ENCODE measurements at places on chromosomes 5 and 9.

GRCh38 chr5:132070460-132071337 is 2.9 kb upstream of the CSF2 start:
- DNase-seq, result no peak

- DNase-seq, result no peak
These were observed 138.1 kb downstream of the NXNL2 start for GRCh38 chr9:88672874-88673689.

DNA sequence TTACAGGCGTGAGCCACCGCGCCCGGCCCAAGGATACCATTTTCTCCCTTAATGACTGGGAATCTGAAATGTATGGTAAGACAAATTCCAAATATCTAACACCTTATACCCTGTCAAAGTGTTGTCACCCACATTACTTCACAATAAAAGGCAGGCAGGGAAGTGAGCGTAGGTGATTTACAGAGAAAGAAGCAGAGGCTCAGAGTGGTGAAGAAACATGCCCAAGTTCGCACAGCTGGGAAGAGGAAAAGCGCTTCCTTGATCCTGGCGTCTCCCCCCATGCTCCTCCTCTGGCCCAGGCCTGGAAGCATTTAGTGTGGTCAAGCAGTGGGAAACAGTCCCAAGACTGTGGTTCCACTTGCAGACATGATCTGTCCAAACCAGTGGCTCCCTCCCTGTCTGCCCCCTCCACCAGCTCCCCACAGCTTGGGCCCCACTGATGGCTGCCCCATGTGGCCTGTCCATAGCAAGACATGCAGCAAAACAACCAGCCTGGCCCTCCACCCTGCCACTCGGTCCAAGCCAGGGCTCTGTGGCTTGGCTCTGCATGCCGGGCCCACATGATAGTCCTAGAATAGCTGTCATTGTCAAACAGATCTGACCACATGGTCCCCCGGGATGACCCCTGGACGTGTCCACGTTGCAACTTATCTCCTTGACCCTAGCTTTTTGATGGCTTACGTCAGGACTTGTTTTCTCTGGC is 107.2 kb downstream of the TTLL11 start:
- no peak for DNase-seq

DNA sequence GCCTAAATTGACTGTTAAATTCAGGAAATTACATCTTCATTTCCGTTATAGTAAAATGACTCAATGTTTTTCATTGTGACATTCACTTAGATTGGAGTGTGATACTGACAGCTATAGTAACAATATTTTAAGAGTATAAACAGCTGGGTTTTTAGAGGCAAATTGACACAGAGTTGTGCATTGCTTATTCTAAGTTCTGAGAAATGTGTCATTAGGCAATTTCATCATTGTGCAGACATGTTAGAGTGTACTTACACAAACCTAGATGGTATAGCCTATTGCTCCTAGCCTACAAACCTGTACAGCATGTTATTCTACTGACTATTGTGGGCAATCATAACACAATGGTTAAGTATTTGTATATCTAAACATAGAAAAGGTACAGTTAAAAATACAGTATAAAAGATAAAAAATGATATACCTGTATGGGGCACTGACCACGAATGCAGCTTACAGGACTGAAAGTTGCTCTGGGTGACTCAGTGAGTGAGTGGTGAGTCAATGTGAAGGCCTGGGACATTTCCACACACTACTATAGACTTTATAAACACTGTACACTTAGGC is 132.7 kb downstream of the PDE4D start:
- DNase-seq, result no peak

GRCh38 chr5:176868126-176868525 is 31.0 kb downstream of the HK3 start:
- no peak for DNase-seq

GRCh38 chr9:98083566-98084183 is 27.1 kb downstream of the NANS start:
- no peak for DNase-seq

DNA sequence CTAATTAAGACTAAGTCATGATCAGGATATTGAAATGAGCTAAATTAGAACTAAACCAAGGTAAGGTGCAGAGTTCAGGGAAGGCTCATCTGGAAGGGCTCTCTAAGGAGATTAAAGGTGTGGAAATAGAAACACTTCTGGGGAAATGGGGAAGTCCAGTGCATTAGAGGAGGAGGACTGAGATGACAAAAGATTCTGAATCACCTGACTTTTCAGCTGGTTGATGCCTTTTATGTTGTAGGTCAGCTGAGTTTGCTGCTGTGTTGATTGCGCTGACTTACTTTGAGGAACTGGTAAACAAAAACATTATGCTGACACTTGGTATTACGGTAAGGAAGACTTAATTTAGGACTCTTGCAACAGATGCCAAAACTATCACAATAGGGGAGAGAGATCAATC is 23.8 kb downstream of the IFNA5 start:
- no peak for DNase-seq

GRCh38 chr5:71620630-71621029 is 33.5 kb downstream of the MCCC2 start:
- no peak for DNase-seq

DNA sequence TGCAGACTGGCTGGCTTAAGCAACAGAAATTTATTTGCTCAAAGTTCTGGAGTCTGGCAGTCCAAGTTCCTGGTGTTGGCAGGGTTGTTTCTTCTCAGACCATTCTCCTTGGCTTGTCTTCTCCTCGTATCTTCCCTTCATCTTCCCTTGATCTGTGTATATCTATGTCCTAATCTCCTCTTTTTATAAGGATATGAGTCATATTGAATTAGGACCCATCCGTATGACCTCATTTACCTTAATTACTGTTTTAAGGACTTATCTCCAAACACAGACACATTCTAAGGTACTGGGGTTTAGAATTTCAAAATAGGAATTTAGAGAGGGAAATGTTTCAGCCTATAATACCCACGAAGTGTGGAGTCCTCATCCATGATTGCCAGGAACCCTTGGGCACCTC is 13.1 kb upstream of the LPAR1 start:
- no peak for DNase-seq

- DNase-seq, result no peak
These were observed 653 bp downstream of the LHX3 start for GRCh38 chr9:136204145-136204805.

DNA sequence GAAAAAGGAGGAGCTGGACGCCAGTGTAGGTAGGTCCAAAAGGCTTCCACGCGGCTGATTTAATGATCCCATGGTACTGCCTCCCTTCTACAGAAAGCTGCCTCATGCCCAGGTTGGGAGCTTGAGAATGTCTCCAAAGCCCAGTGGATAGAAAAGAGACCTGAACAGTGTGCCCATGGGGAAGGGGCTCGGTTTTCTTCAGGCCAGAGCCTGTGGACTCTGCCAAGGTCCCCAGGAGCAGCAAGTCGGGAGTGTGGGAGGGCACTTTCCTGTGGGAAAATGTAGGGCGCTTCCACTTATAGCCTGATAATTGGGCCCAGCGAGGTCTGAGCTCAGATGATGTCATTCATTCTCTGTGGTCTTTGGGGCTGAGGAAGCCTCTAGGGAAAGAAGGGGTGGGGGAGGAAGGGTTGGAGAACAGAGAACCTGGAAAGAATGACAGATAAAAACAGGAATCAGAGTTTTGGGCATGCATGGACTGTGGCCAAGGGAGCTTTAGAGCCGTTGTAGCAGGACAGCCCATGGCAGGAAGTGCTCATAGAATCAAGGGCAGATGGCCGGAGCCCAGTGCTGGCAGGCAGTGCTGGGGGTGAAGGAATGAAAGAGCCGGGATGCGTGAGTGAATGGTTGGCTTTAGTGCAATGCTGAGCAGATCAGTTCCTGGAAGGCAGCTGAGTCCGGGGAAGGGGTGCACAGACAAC is 42.5 kb upstream of the SH3PXD2B start:
- DNase-seq, result no peak

DNA sequence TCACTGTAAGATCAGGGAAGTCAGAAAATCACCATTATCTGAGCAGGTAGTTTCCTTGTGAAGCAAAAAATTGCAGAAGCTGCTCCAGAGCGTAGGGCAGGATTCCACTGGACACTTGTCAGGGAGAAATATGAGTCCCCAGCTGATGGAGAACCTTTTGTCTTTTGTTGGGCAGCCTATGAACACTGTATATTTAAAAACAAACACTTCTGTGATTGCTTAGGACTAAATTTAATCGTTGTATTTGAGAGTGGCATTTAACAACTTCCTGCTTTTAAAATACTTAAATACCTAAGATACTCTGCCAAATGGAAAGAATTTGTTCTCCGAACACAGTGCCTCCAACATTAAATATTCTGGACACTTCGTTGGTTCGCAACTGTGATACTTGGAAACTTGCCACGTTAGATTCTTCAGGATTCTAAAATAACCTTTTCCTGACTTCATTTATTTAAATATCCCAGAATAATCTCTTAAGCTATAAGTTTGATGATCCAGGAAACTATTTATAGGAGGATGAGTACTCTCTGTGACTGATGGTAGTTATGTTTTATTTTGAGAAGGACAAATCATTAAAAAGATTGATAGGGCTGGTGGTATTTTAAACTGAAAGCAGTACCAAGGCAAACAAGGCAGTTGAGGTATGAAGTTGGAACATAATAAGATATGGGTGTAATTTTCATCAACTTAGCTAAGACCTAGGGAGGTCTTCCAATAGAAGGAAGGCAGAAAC is 2.7 kb upstream of the HSPA4 start:
- no peak for DNase-seq

DNA sequence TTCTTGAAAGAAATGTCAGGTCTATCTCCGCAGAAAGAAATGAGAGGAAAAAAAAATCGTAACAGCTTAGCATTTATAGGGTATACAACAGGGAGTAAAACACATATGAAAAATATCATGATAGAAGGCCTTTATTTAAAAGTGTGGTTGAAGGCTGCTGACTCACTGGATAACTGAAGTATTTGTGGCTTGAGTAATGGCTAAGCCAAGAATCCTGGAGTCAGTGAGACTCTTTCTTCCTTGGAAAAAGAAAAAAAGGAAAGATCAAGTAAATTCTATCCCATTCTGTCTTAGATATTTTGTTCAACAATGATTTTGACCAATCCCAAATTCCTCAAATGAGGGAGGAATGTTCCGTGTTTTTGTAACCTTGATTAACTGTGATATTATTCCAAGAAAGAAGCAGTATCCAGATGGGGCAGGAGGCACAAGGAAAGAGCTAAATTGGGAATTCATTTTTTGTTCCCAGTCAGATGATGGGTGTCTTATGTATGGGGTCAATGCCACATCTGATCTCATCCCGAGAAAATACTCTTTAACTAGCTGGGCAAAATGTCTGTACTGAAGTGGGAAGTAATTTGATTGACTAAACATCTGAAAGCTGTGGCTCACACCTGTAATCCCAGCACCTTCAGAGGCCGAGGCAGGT is 64.3 kb upstream of the MYO10 start:
- no peak for DNase-seq

GRCh38 chr9:78775696-78776295 is 478.9 kb downstream of the PSAT1 start:
- DNase-seq, result no peak

GRCh38 chr5:44952376-44952775 is 143.6 kb downstream of the MRPS30 start:
- peak; percentile 15 for DNase-seq

DNA sequence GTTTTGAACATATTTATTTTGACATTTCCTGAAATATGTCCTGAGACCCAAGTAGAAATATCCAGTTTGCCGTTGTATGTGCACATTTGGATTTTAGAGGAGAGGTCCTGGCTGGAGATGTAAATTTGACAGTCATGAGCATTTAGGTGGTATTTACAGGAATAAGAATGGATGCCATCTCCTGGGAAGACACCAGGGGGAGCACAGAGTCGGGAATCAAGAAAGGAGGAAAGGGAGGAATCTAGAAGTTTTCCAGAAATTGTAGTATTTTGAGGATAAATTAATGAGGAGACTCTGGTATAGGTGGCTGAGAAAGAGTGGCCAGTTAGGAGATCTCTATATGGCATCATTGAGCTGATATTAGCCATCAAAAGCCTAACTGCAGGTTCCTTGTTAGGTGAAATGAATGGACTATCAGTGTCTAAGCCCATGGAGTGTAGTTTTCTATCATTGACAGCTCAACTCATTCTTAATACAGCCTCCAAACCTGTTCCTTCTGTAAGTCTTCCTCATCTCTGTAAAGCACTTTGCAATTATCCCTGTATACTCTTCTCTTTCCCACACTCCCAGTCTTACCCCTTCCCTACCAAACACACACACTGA is 7.2 kb downstream of the GAPT start:
- DNase-seq, result no peak

DNA sequence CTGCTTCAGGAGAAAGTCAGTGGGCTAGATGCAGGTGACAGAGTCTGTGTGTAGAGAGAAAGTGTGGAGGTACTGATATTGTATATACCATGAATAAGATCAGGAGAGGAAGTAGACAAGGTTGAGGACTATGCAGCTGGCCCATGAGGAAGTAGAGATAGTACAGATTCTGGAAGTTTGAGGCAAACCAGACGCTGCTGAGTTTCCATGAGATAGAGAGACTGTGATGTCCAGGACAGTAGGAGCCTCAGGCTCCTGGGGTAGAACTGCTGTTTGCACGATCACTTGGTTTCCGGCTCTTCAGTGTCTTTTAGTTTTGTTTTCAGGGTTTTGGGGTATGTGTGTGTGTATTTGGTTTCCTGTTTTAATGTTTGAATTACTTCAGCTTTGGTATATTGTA is 13.6 kb downstream of the OTULINL start:
- DNase-seq, result peak; percentile 60

DNA sequence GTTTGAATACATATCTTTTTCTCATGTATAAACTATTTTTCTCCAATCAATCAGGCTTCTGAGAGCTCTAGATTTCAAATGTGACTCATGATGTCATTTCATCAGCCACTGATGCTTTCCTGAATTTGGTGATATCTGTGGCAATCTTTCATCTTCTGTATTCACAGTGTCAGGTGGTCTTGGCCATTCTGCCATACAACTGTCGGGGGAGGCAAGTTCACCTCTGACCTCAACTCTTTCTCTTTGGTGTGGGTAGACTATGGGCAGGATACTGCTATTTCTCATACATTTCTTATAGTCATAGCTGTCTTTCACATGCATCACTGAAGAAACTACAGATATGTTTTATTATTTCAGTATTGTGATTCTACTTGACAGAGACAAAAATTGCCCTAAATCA is 414.1 kb upstream of the MEF2C start:
- no peak for DNase-seq

DNA sequence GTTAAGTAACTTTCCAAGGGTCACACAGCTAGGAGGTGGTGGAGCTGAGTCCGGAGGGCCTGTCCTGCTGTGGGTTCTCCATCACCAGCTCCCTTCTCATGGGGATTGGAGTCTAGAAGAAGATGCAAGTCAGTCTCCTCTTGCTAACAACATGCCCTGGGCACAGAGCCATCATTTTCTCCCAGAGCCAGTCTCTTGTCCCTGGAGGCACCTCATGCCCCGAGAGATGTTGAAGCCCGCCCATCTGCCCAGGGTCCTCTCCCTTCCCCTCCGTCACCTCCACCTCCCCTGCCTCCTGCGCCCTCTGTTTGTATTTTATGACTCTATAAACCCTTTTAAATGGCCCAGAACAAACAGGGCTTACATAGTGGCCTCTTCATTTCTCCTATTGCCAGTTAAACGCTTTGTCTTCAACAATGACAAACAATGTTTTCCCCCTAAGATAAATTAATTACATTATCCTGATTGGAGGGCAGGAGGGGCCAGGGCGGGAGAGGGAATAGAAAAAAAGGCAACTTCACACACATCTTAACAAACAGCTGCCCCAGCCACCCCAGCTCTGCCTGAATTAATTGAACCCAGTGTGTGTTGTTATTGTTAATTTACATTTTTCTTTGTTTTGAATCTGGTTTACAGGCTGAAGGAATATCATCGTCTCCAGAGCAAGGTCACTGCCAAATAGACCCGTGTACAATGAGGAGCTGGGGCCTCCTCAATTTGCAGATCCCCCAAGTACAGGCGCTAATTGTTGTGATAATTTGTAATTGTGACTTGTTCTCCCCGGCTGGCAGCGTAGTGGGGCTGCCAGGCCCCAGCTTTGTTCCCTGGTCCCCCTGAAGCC is 55.8 kb downstream of the ASS1 start:
- DNase-seq, result no peak
